ENCODE measurements at places on chromosomes 1 and 21. TPM values are rescaled to one million over a fixed set of nuclear protein-coding genes. Genes with fewer than 3 reads are reported as not detected.

The OR2L2 gene
- 0.06 TPM for polyA plus RNA-seq

The CCDC181 gene
- 10.6 TPM for polyA plus RNA-seq

The NBPF26 gene
- polyA plus RNA-seq = 13.9 TPM

The GUCA2A gene
- not detected for polyA plus RNA-seq

The TCHHL1 gene
- polyA plus RNA-seq = not detected

The AGMAT gene
- polyA plus RNA-seq = 35.6 TPM

The TMEM183A gene
- 75.7 TPM for polyA plus RNA-seq

The VANGL2 gene
- polyA plus RNA-seq = 31.7 TPM

The TLCD4 gene
- polyA plus RNA-seq = 6.4 TPM

The LMNA gene
- 140 TPM for polyA plus RNA-seq

The ANXA9 gene
- polyA plus RNA-seq = 14.3 TPM

The OSCP1 gene
- 22.6 TPM for polyA plus RNA-seq

The C1orf185 gene
- not detected for polyA plus RNA-seq

The FAM76A gene
- 17.1 TPM for polyA plus RNA-seq

The LCE2B gene
- not detected for polyA plus RNA-seq

The RPRD2 gene
- polyA plus RNA-seq = 52.5 TPM

The COL9A2 gene
- polyA plus RNA-seq = 29.4 TPM

The SELE gene
- 0.36 TPM for polyA plus RNA-seq

The URB1 gene
- polyA plus RNA-seq = 13.2 TPM

The MROH9 gene
- polyA plus RNA-seq = not detected

All from renal cortex interstitium (tissue), 15 donors.